ENCODE measurements at places on chromosomes 4 and X.

GRCh38 chrX:69031971-69032391, 133.3 kb downstream of the PJA1 start:
- no peak for DNase-seq

- DNase-seq: no peak
Measured at GRCh38 chr4:2850966-2851798, 7.5 kb downstream of the ADD1 start.

DNA sequence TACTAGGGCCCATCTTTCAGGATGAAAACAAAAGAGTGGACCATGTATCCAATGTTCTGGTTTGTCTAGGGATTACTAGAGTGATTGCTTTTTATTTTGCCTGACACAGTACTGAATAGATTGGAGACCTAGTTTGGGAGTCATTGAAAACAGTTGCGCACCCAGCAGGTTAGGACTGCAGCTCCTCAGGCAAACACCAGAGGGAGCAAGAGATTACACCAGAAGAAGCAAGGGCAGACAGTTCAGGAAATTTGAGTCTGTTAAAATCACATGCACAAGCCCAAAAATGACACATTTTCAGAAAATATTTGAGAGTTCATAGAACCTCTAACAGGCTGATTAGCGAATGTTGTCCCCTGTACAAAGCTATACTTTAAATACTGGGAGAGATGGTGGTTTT, 55.6 kb downstream of the CYLC1 start:
- DNase-seq: no peak

DNA sequence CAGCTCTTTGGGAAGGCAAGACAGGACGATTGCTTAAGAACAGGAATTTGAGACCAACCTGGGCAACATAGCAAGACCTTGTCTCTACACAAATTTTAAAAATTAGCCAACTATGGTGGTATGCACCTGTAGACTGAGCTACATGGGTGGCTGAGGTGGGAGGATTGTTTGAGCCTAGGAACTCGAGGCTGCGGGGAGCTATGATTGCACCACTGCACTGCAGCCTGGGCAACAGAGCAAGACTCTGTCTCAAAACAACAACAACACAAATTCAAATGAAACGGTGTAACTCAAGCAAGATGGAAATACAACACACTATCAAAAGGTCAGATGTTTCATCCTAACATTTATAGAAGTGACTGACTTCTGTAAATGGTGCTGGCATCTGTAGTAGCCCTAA, 37.1 kb downstream of the XG start:
- no peak for DNase-seq

DNA sequence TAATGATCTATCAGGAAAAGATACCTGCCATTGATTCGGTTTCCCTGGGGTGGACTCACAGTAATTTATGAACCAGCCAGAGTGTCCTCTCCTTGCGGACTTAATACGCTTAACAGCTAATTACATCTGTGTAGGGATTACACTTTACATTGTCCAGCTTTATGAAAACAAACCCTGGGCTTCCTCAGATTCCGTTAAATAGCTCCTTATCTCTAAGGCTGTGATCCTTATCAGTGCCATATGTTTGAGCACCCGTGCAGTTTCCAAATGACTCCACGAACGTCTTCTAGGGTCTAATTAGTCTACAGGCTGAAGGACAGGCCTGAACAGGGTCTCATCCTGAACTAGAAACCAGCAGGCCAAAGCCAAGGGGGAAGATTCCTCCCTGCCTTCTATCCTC, 56.9 kb downstream of the KDR start:
- DNase-seq: no peak

DNA sequence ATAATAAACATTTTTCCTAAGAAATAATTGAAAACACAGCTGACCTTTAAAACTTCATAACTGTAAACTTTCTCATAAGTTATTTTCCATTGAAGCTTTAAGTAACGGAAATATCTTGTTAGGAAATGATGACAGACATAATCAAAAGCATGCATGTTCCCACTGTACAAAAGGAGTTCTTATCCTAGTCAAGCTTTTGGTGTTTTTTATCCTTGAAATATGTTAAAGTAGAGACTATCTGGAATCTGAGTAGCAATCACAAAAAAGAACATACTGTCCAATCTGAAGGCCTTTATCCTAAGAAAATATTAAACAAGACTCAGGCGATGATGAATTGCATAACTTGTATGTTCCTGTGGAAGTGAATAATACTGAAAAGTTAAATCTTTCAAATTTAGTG, 14.4 kb downstream of the GEMIN8 start:
- no peak for DNase-seq

DNA sequence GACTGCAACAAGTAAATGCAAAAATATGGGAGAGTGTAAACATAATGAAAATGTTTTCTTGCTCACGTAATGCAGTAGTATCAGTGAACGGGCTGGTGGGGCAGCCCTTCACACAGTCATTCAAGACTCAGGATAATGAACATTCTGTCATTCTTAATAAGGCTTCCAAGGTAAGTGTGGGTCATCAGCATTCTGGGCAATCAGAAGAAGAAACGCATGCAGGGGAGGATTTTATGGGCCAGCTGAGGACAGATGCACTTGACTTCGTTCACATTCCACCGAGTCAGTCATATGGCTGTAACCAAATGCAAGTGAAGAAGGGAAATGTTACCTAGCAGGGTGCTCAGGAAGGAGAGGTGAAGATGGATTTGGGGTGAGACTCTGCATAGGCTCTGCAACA, 68.0 kb upstream of the MAP9 start:
- DNase-seq: no peak

- no peak for DNase-seq
Measured at GRCh38 chr4:48503233-48504025, 13.4 kb downstream of the ZAR1 start.

- DNase-seq: no peak
Measured at GRCh38 chr4:48799157-48799556, 19.1 kb upstream of the FRYL start.

- DNase-seq: no peak
Measured at GRCh38 chrX:104189837-104190236, 23.6 kb downstream of the FAM199X start.

DNA sequence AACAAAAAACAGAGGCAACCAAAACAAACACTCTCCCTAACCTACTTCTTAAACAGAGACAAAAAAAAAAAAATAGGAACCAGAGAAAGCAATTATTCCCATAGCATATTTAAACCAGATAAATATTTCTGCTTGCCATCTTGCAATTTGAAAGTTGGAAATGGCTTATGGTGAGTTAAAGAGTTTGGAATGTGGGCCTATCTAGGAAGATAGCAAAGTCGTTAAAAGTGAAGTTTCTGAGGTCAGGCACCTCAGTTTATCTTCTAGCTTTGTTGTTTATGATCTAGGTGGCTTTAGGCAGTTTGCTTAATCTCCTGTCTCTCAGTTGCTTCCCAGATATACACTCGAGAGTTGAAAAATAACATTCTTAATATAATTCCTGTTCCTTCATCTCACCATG, 284.2 kb downstream of the KCNIP4 start:
- DNase-seq: no peak

DNA sequence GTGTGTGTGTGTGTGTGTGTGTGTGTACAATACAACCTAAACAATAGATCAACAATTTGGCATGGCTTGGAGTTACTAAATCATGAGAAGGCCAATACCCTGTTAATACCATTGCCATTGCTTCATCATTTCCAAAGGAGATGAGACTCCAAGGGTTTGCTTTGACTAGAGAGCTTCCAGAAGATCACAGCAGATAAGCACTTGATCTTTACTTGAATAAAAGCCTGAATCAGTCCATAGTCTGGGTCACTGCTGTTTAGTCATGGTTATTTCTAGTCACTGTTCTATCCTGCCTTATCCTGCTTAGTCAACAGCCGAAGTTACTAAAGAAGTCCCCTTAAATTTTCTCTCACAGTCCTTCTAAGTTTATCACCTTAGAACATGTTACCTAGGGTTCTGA, 58.2 kb downstream of the RAB40AL start:
- no peak for DNase-seq

DNA sequence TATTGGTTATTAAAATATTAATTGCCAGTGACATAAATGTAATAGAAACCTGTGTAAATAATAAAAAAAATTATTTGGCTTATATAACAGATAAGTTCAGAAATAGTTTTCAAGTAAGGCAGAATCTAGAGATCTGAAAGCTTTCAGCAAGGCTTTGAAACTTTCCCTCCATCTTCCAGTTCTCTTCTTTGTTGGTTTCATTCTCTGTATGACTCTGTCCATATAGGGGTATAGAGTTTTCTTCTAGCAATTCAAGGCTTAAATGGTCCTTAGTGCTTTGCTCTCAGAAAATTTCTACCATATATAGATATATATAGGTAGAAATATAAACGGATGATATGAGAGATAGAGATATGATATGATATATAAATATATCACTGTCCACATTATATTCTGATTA, 160.5 kb upstream of the GABRA2 start:
- no peak for DNase-seq

- no peak for DNase-seq
Measured at GRCh38 chr4:158599150-158599549, 72.5 kb downstream of the C4orf46 start.

GRCh38 chr4:101252721-101253120, 94.6 kb downstream of the PPP3CA start:
- DNase-seq: no peak

DNA sequence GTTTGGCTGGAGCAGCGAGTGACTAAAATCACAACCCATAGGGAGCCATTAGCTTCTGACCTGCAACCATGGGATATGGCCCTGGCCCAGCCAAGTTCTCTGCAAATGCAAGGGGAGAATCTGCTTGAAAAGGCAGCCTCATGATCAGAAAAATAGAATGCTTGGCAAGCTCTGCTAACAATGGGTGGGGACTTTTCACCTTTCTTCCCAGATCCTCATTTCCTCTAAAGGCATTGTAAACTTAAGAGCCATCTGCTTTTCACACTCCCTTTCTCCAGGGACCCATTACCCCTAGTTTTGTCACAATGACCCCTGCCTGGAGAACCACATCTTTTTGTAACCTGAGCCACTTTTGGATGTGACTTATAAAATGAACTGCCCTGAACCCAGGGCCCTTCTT, 104.3 kb downstream of the PARM1 start:
- no peak for DNase-seq

- DNase-seq: no peak
Measured at GRCh38 chr4:165199722-165200121, 7.6 kb upstream of the KLHL2 start.

- no peak for DNase-seq
Measured at GRCh38 chr4:1795299-1796195, 2.5 kb downstream of the FGFR3 start.

GRCh38 chr4:188869581-188869980, 730.3 kb downstream of the TRIML1 start:
- no peak for DNase-seq

DNA sequence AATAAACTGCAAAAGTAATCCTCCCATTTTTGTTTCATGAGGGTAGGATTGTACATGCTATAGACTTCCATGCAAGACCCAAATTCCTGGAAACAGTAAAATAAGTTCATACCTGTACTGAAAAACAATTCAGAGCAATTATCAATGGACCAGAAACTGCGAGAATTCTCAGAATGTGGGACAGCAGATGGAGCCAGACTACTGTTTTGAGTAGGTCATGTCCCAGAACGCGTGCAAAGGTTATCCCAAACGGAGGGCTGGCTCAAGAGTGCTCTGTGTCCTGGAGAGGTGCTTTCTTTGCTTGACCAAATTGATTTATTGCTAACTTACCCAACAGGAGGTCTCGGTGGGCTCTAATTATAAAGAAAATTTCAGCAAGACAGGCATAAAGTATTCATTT, 1.7 kb upstream of the MAGEH1 start:
- DNase-seq: no peak

DNA sequence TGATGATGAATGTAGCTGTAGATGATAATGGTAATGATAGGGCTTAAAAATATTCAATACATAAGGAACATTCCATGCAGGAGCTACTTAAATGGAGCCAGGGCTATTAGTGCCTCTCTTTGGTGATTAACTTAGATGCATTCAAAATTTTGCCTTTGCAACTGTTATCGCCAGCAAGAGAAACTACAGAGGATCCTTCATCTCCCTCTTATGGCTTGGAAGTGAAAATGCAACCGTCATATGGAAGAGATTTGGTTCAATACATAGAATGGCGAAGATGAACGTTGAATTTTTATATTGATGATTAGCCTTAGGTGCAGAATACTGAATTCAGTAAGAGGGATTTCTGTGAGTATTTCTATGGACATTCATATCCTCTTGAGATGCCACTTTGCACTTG, 134.5 kb upstream of the NLGN4X start:
- no peak for DNase-seq

DNA sequence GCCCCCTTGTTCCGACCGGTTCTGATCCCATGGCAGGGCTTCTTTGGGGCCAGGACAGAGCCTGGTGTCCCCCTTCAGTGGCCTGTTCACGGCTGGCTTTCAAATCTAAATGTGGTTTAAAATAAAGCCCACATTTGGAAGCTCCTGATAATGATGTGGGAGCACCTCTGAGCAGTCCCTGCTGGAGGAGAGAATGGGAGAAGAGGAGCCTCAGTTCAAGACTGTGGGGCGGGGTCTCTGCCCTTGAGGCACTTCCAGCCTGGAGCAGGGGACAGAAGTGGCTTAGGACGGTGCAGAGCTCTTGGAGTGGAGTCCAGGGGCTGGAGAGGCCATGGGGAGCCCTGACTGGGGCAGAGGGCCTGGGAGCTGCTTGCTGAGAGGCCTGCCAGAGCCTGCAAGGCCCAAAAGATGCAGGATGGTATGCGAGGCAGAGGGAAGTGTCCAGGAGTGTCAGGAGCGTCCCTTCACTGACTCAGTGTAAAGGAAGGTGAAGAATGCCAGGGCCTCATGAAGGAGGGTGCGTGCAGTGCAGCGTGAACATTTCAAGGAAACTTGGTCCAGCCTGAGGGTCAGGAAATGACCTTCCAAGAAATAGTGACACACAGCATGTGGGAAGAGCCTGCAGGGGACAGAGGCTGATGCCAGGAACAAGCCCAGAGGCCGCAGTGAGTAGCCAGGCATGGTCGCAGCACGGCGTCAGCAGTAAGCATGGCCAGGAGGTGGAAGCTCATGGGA, 21.1 kb upstream of the TADA2B start:
- no peak for DNase-seq

Data from cortex of kidney (tissue), 1 donor.